Posterior vena cava (tissue), 2 donors: ENCODE measurements at places on chromosomes 4 and X.

GRCh38 chrX:25084446-25084845 lies 68.7 kb upstream of the ARX start:
- no peak for DNase-seq

DNA sequence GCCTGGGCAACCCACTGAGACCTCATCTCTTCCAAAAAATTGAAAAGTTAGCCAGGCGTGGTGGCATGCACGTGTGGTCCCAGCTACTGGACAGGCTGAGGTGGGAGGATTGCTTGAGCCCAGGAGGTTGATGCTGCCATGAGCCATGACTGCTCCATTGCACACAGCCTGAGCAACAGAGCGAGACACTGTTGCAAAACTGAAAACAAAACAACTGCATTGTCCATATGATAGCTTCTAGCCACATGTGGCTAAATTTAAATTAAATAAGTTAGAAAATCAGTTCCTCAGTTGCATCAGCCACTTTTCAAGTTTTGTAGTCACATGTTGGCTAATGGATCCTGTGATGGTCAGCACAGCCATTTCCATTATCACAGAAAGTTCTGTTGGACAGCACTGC lies 67.9 kb downstream of the GAB1 start:
- no peak for DNase-seq

DNA sequence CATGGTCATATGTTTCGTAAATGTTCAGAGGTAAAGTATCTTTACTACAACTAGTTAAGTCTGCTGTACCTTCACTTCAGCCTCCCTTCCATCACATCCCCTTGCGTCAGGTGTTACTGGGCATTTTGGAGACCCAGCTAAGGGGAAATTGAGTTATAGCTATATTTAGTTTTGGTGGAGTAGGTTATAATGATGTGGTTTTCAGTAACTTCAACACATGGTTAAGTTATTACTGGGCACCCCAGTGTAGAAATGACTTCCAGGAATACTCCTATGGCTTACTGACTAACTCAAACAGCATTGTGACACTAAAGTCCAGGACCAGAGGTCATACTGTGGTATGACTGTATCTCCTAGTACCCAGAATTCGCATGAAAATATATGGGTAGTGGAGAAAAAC lies 23.4 kb upstream of the ACSL1 start:
- DNase-seq = no peak

- DNase-seq = no peak
Observed at GRCh38 chrX:10859353-10859752, 239.0 kb upstream of the MID1 start.

DNA sequence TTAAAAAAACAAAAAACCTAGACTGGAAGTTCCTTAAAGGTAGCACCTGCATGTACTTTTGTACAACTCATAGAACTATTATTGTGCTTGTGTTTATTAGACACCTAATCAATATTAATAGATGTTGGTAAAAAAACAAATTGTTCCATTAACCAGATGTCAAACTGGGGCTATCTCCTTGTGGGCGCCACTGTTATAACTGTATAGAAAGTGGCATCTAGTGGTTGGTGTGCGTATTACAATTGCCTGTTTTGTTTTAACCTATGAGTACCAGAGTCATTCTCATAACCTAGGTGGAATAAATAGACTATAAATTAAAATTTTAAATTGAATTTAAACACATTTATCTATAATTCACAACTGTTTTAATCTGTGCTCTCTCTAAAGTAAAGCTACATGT lies 97.4 kb downstream of the COL4A5 start:
- no peak for DNase-seq

DNA sequence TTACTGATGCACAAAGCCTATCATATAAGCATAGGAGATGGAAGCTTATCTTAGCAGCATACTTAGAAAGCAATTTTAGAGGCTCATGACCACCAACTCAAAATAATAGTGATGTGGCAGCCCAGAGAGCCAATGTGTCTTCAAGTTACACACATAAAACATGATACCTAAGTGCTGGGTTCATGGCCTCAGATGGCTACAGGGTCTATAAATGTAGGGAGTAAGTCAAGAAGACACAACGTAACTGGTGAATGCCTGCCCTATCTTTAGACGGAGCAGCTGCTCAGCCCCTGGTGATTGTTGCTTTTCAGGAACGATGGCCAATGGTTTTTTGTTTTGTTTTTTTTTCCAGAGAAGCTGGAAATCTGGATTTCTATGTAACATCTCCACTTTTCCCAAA lies 42.8 kb downstream of the RNF150 start:
- no peak for DNase-seq

DNA sequence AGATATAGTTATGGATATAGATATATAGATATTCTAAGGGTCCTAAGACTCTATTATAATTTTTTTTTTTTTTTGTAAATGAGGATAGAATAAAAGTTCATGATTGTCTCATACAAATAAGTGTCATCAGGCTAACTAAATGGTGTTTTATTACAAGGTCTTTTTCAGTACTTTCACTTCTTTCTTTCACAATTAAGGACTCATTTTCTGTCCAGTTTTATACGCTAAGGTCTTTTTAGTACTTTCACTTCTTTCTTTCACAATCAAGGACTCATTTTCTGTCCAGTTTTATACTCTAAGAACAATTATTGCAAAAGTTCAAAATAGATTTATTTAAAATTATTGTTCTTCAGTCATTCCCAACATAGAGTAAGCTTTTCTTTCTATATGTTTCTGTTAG lies 32.7 kb downstream of the RUFY3 start:
- DNase-seq = no peak

- DNase-seq = no peak
Observed at GRCh38 chrX:11908371-11908770, 150.3 kb downstream of the MSL3 start.

DNA sequence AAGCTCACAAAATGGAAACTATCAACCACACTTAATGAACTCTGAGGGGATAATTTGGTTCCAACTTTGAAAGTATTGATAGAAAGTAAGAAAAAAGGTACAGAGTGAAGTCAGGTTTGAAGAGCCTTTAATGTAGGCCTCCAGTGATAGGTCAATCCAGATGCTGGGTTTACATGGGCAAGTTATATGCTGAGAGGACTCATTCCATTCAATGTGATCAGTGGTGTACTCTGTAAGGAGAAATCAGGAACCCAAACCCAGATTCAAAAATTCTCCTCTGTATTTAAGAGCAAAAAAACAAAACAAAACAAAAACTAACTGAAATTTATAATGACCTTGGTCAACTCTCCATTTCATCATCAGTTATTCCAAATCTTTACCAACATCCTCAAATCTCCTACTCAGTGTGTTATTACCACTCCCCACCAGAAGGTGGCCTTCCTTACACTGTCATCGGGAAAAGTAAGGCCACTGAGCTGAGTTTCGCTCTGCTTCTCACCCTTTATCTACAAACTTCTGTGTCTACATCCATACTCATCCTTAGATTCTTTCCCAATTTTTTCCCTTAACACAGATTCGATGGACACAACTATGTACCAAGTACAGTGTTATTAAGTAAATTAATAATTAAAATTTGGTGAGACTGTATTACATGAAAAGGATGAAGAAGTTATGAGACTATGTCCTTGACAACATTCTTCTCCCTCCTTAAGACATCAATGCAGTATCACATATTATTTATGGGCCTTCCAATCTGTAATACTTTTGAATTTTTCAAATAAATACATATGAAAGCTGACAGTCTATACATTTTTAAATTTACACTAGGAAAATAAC lies 88.3 kb downstream of the ZAR1 start:
- no peak for DNase-seq

- no peak for DNase-seq
Observed at GRCh38 chr4:96186593-96186992, 346.7 kb downstream of the PDHA2 start.

DNA sequence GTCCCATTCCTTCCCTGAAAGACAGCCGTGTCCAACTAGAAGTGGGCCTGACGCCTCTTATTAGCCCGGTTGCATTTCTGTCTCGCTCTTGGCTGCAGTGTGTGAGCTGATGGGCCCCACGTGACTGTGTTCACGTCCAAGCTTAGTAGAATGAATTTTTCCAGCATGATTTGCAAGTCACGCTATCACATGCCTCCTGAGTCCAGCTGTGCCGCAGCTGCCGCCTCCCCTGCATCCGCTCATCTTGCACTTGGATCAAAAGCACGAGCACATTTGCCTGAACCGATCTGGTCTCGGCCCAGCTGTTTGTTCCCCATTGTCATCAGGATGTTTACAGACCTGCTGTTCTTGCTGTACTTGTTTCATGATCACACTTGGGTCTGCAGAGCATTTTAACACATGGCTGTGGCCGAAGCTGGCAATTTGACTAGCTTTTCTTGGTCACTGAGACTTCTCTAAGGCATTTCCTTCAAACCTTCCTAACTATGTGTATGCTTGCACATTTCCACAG lies 126.5 kb downstream of the KIT start:
- DNase-seq = peak; percentile 93

DNA sequence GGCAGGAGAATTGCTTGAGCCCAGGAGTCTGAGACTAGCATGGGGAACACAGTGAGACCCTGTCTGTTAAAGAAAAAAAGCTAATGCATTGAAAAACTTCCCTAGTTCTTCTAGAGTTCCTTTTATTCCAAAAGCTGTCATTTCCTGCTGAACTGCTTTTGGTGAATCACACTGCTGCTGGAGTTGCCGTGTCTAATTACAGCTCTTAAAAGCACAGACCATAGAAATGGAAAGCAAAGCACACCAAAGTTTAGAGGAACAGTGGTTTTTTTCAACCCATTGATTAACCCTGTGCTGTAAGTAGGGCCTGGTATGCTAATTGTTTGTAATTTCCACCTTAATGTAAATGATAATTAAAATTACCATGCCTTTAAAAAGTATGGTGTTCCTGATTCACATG lies 52.4 kb downstream of the SEPTIN11 start:
- DNase-seq = no peak

GRCh38 chr4:83124111-83124780 lies 9.7 kb upstream of the PLAC8 start:
- DNase-seq = no peak

- no peak for DNase-seq
Observed at GRCh38 chr4:83062739-83063138, 27.8 kb downstream of the COPS4 start.

DNA sequence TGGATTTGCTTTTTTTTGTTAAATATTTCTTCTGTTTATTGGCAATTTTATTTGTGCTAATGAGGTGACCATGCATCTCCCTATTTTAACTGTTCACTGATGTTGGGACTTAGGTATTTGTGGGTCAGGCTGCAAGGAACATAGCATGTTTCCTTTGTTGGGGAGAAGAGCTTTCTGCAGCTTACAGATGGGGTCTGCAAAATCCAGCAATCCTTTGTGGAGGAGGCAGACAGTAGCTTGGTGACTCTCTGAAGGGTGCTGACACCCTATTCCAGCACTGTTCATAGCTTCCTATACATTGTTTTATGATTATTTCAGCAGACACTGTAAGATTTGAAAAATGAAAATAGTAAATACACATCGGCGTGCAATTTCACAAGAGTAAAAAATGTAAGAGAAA lies 491.7 kb downstream of the RAPGEF2 start:
- no peak for DNase-seq

GRCh38 chr4:148454835-148455234 lies 12.6 kb upstream of the NR3C2 start:
- no peak for DNase-seq

GRCh38 chr4:14434916-14435315 lies 567.4 kb upstream of the CPEB2 start:
- no peak for DNase-seq

DNA sequence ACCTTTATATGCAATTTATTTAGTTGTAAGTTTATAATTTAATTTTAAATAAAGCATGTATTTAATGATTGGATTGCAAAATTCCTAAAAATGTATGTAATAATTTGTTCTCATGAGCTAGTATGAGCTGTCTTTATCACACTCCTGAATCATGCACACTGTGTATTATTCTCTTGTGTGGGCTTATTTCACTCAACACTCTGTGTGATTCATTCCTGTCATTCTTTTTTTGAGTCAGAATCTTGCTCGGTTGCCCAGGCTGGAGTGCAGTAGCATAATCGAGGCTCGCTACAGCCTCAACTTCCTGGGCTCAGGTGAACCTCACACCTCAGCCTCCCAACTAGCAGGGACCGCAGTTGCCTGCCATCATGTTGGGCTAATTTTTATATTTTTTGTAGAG lies 123.1 kb upstream of the SLC34A2 start:
- no peak for DNase-seq

- no peak for DNase-seq
Observed at GRCh38 chr4:46016306-46016705, 107.5 kb downstream of the GABRG1 start.

GRCh38 chr4:66351761-66352160 lies 681.5 kb upstream of the EPHA5 start:
- DNase-seq = no peak

DNA sequence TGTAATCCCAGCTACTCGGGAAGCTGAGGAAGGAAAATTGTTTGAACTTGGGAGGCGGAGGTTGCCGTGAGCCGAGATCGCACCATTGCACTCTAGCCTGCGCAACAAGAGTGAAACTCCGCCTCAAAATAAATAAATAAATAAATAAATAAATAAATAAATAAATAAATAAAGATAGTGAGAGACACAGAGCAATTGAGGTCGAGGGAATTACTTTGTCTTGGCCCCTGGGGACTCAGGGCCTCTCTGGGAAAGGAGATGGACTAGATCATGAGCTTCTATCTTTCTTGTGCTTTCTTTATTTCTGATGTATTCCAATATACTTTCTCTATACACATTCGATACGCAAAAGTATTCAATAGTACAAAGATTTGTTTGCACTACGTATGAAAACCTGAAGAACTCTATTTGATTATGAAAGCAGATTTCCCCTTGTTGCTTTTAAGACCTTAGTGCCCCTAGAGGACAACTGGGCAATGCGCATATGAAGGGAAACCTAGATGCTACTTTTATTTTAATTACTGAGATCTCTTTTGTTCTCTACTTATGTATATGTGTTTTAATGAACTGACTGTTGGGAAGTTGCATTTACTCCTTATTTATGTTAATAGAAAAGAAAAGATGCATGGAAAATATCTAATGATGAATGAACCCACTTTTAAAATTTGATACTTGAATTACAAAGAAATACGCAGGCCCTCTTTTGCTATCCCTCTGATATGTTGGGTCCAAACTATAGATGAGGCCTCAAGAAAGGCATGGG lies 12.8 kb upstream of the ELOVL6 start:
- no peak for DNase-seq

GRCh38 chrX:10769696-10770619 lies 149.6 kb upstream of the MID1 start:
- no peak for DNase-seq

DNA sequence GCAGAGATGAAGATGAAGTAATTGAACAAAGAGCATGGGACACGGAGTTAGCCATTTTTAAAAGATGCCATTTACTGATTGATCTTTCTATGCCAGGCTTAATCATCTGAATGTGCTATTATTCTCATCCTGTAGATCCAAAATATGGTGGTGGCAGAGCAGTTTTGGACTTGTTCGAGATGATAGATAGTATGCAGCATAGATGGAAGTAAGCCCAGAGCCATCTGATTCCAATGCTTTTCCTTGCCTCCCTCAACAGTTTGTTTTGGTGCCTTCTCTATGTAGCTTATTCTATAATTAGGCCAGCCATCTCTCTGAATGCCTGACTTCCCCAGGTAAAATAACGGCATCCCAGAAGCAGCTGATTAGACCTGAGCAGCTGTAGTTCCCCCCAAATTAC lies 152.6 kb upstream of the CLNK start:
- no peak for DNase-seq
